ENCODE measurements at places on chromosomes 5 and 9. TPM values are rescaled to one million over a fixed set of nuclear protein-coding genes. Genes with fewer than 3 reads are reported as not detected.
A peak's percentile ranks its signal among the peaks of the same experiment; 100 is the strongest.

GRCh38 chr9:120905315-120906164 is 21.1 kb downstream of the TRAF1 start:
- no peak for DNase-seq

GRCh38 chr9:124450931-124451661 is 845 bp downstream of the ADGRD2 start:
- DNase-seq = no peak

DNA sequence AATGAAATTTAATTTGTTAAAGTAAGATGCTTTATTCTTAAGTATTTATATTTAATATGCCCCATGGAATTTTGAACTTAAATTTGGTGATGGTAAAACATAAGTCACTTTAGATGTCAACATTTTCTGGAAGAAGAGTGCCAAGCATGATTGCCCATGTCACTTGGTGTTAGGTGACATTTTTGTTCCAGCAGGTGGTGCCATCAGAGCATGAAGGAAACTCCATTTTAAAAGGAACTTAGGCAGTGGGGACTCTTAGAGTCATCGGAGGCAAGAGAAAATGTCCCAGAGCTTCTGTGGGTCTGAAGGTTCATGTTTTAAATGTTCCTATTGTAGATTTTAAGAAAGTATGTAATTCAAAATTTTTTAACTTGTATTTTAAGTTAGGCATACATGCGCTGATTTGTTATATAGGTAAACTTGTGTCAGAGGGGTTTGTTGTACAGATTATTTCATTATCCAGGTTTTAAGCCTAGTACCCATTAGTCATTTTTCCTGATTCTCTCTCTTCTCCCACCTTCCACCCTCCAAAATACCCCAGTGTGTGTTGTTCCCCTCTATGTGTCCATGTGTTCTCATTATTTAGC is 789.3 kb downstream of the SEMA5A start:
- peak; percentile 60 for DNase-seq

GRCh38 chr9:123749580-123750202 is 180.2 kb downstream of the DENND1A start:
- no peak for DNase-seq

DNA sequence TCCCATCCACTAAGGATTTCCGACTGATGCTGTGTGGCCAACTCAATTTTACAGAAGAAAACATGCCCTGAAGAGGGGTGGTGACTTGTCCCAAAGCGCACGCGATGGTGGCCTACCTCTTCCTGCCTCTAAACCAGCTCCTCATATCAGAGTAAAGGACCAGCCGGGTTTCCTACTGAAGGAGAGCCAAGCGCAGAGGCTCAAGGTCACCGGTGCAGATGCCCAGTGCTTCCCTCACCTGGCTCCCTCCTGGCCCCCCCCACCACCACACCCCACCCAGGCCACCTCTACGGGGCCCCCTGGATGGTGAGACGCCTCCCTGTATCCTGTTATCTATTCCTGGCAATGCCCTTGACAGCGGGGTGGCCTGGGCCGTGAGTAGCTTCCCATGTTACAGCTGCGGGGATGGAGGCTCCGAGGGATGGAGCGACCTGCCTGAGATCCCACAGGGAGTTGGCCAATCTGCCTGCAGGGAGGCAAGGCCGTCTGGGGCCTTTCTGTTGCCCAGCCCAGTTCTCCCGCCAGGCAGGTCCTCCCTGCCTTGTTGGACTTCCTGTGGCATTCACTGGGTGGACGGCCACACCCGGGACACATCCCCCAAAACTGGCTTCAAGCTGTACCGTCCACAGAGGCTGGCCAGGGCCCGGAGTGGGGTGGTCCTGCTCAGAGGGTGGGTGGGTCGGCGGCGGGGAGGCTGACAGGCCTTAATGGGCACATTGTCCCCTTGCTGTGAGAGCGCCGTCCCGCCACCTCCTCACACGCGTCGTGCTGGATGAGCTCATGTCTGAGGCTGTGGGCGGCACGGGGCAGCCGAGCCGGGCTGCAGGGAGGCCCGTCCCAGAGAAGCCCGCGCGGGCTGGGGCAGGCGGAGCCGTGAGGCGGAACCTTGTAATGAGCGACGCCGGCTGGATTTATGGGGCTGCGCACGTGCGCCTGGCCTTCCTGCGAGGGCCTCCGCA is 72.5 kb downstream of the MACROH2A1 start:
- DNase-seq = peak; percentile 67

- DNase-seq = no peak
Measured at GRCh38 chr9:135418161-135418560, 61.4 kb upstream of the PPP1R26 start.

GRCh38 chr5:176943816-176944215 is 44.7 kb upstream of the HK3 start:
- no peak for DNase-seq

DNA sequence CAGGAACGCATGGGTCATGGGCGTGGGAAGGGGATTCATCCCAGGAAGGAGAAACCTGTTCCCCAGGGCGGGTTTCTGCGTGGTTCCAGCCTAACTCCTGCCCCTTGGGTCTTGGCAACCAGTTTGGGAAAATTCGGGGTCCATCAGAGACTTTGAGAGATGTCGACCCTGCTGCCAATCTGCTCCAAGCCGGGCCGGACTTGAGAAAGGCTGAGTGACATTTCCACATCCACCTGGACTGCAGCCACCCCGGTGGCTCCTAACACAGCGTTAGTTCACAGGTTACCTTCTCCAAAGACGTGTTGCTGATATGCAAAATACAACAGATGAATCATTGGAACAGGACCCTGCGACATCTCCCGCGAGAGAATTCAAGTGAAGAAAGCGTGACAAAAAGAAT is 627.2 kb downstream of the IRX1 start:
- no peak for DNase-seq

GRCh38 chr9:130177898-130178805 is 5.9 kb downstream of the NCS1 start:
- no peak for DNase-seq

- DNase-seq = no peak
Measured at GRCh38 chr5:109558952-109559351, 130.8 kb upstream of the MAN2A1 start.

GRCh38 chr5:32076699-32077695 is 97.1 kb downstream of the GOLPH3 start:
- peak; percentile 70 for DNase-seq

DNA sequence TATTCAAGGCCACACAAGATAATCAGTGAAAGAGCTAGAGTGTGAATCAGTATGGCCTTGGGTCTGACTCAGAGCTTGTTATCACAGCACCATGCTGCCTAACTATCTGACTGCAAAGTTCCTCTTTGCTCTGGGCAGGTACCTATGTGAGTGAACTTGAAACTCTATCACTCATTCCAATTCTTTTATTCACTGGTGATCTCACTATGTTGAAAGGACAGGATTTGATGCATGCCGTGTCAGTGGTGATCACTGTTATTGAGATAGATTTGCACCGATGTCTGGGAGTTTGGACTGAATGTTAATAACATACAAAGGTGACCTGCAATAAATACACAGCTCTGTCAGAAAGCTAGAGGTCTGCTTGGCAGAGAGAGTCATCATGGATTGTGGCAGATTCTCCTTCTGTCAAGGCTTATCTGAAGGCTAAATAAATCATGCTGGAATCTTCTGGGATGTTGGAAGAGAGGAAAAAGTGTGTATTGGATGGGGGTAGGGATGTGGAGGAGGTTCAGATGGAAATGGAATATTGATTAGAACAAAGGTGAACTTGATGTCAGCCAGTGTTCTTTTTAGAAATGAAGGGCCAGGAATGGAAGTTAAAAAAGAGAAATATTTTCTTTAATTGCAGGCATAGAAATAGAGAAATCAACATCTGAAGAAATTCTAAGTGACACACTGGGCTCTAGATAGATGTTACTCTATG is 91.8 kb upstream of the TNC start:
- peak; percentile 56 for DNase-seq

GRCh38 chr9:127528422-127529251 is 77.3 kb downstream of the LRSAM1 start:
- no peak for DNase-seq

DNA sequence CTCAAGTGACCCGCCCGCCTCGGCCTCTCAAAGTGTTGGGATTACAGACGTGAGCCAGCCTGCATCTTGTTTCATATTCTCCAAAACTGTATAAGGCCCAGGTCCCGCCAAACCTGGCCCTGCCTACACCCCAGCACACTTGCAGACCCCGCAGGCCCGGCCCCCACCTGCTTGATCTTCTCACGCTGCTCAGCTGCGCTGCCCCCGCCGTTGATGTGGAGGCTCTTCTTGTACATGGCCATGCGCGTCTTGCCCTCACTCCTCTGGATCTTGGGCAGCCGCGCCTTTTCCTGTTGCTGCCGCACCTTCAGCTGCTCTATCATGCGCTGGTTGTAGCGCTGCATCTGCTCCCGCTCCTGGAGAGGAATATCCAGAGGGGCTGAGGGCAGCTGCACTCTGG is 49.0 kb upstream of the FBXW11 start:
- DNase-seq = no peak

- peak; percentile 19 for DNase-seq
Measured at GRCh38 chr5:111254613-111255012, 30.4 kb downstream of the CAMK4 start.

- DNase-seq = peak; percentile 75
Measured at GRCh38 chr9:91421971-91422757, 1.5 kb downstream of the NFIL3 start.

- no peak for DNase-seq
Measured at GRCh38 chr9:75545287-75545686, 345.2 kb upstream of the PCSK5 start.

- no peak for DNase-seq
Measured at GRCh38 chr5:137581776-137582175, 82.7 kb upstream of the SPOCK1 start.

- DNase-seq = peak; percentile 88
Measured at GRCh38 chr9:105694190-105694847, at the start of gene TMEM38B. Gene TMEM38B, plus strand, starts transcription at chr9:105694541. Its CDS starts 120 bp downstream, at chr9:105694661.

DNA sequence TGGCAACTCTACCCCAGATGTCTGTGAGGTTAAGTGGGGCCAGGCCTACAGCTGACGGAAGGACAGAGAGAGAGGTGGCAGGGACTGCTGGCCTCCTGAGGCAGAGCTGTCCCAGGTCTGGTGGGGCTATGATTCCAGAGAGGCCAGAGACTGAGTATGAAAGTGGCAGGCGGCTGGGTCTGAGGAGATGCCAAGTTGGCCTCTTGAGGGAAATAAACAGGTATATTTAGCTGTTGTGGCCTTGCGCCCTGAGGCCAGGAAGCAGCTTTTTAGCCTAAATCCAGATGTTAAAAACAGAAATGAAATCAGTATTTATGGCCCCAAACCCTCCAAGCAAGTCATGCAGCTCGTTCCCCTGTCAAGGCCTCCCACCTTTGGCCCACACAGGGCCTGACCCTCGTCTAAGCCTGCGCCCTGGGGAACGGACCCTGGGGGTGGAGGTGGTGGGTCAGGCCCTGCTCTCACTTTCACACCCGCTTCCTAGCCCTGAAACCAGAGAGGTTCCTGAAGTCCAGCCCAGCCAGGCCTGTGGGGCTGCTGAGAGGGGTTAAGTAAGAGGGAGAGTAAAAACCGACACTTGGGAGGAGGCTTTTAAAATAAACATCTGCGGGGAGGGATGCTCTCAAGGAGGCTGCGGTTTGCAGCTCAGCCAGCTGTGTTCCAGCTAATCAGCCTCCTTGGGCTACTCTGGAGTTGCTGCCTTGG is 18.7 kb downstream of the PCDHGC5 start:
- peak; percentile 91 for DNase-seq

- DNase-seq = peak; percentile 55
Measured at GRCh38 chr5:81774374-81774773, 23.5 kb upstream of the SSBP2 start.

The TLN1 gene
- polyA plus RNA-seq = 198 TPM

The TAL2 gene
- polyA plus RNA-seq = not detected

The LCN2 gene
- polyA plus RNA-seq = not detected

The FGD3 gene
- polyA plus RNA-seq = not detected

The PCDHB4 gene
- polyA plus RNA-seq = 0.60 TPM

The ZNF367 gene
- polyA plus RNA-seq = 2.1 TPM

The PCDHB7 gene
- polyA plus RNA-seq = 0.51 TPM

The TAF11L14 gene
- not detected for polyA plus RNA-seq

The GRK6 gene
- polyA plus RNA-seq = 13.5 TPM
